SJSA1 (cell line): ENCODE measurements at places on chromosomes 2 and 18. TPM values are rescaled to one million over a fixed set of nuclear protein-coding genes. Genes with fewer than 3 reads are reported as not detected.

- no peak for DNase-seq
Observed at GRCh38 chr18:9086015-9086414, 16.5 kb upstream of the NDUFV2 start.

DNA sequence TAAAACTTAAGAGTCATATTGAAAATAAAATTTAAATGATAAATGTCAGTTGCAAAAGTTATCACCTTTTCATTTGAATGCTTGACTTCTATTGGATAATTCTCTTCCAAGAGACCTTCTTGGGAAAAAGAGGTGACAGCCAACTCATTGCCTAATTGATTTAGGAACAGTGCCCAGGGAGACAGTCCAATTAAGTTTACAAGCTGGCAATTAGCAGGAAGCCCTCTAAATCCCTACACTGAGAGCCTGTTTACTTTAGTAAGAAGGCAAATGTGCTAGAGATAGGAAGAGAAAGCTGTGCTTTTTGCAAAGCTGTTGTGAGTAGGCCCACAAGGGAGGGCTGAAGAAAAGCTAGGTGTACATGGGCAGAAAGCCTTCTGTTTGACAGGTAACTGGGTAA, 189.1 kb downstream of the WDPCP start:
- no peak for DNase-seq

DNA sequence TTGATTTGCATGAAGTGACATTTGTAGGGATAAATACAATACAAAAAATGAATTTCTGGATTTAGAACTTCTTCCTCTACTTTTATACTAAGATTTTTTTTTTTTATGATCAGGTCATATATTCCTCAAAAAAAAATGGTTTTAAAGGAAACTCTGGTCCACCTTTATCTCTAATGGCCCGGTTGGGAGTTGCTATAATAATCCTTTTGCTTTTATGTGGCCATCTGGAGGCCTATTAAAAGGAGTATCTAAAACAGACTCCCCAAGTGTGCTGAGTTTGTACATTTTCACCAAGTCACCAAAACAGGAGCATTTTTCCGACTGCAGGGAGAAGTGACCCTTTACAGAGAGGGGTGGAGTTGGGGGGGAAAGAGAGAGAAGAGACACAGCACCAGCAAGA, 329.2 kb upstream of the FIGN start:
- no peak for DNase-seq

DNA sequence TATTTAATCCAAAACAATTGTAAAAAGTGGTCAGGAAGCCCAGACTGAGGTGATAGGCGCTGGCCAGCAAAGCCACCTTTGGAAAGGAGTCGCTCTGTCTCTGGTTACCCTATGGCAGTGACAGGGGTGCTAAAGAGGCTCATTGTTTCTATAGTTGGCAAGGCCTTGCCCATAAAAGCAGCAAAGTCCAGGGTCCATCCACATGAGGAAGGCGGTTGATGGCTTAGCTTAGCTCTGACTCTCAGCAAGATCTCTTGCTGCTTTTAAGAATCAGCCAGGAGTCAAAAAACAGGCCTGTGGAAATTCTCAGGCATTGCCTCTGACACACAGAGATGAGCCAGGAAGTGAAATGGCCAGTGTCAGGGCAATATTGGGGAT, 57.8 kb upstream of the CYP26B1 start:
- no peak for DNase-seq

GRCh38 chr2:155689791-155690190, 642.7 kb downstream of the NR4A2 start:
- DNase-seq: no peak

DNA sequence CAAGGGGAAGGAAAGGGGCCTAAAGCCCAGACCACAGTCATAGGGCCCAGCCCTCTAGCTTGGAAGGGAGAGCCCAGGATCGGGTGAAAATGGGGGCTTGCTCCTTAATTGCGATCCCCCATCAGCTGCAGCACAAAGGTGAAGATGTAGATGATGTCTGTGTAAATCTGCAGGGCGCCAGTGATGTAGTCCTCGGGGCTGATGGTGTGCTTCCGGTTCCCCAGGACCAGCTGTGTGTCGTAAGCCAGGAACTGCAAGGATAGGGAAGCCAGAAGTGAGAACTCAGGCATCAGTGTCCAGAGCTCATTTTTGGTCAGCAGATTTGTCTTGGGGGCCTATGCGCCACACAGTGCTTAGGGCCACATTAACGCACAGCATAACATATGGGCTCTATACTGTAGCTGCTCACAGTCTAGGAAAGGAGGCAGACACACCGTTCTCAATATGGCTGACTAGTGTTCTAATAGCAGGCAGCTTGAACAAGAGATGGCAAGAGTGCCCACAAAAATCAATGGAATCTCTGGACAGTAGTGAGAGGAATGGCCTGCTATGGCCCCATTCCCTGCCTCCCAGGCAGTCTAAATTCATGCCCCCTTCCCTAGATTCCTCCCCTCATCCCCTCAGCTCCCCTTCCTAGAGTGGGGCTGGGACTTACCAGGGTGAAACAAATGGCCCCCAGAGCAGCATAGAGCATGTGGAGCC, 5.2 kb downstream of the PNKD start:
- no peak for DNase-seq

GRCh38 chr2:25035537-25036220, 6.2 kb upstream of the EFR3B start:
- no peak for DNase-seq

DNA sequence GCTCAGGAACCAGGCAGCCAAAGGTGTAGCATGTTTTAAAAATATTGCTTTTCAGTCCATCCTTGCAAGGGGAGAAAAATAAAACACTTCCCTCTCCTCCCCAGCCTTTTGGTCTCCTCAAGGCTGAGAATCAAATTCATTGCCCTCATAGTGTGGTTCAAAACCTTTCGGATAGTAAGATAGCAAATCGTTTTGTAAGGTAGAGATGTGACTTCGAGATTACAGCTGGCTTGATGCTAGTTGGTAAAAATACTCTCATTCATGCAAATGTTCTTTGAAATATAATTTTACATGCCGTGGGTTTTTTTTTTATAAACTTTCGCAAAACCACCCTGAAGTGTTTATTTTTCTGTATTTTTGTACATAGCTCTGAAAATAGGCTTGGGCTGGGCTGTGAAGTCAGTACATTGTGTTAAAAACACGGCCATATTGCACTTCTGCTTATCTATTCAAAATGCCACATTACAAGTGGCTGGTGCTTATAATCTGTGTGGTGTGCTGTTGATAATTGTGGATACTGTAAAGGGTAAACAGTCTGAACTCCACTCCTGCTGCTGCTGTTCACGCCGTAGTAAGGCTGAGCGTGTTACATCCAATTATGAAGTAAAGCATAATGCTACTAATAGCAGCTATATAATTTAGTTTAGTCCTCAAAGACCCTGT, 172.0 kb upstream of the SIX3 start:
- peak; percentile 16 for DNase-seq

- DNase-seq: no peak
Observed at GRCh38 chr18:12336171-12336613, 28.2 kb downstream of the TUBB6 start.

GALNT5 gene
- total RNA-seq: 1.7 and 2.7 TPM in 2 replicates

DRC1 gene
- not detected in 2 replicates for total RNA-seq

LIMS3 gene
- 0.61 and 11.6 TPM in 2 replicates for total RNA-seq
